ENCODE measurements at places on chromosomes 5 and 9. TPM values are rescaled to one million over a fixed set of nuclear protein-coding genes. Genes with fewer than 3 reads are reported as not detected.

The DCP2 gene
- 46.2 TPM for total RNA-seq

The FGF1 gene
- total RNA-seq, result 0.98 TPM

The CAMK2A gene
- 1.6 TPM for total RNA-seq

The SPATA9 gene
- 0.40 TPM for total RNA-seq

The CYLC2 gene
- total RNA-seq, result not detected

The NEK6 gene
- total RNA-seq, result 86.2 TPM

The BNC2 gene
- 23.2 TPM for total RNA-seq

The DDX4 gene
- total RNA-seq, result not detected
